ENCODE measurements at places on chromosomes 4 and X.
A peak's percentile ranks its signal among the peaks of the same experiment; 100 is the strongest.

- no peak for DNase-seq
Measured at GRCh38 chr4:143381189-143382118, 44.8 kb downstream of the GAB1 start.

- peak; percentile 25 for DNase-seq
Measured at GRCh38 chr4:16026160-16026761, 57.6 kb downstream of the PROM1 start.

DNA sequence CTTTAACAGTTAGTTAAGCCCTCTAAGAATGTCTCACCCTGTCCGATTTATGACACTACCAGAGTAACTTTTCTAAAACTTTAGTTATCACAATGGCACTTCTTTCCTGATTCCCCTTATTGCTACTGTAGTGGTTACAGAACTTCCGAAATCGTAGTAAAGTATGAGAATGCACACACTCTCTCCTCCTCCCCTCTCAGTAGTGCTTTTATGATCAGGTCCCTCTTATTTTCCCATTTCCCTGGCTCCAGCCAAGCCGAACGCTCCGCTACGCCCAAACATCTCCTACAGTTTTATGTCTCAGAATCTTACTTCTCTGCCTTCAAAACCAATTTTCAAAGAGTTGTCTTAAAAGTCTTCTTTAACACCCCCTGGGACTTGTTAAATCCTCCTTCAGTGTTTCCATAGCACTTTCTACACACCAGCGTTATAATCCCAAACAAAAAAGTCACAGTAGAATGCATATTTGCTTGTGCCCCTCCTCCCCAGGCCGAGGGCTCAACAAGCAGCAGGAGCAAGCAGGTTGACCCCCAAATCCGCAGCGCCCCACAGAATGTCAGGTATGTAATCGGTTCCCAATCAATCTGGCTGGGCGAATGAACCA lies 671 bp downstream of the HPF1 start:
- no peak for DNase-seq

DNA sequence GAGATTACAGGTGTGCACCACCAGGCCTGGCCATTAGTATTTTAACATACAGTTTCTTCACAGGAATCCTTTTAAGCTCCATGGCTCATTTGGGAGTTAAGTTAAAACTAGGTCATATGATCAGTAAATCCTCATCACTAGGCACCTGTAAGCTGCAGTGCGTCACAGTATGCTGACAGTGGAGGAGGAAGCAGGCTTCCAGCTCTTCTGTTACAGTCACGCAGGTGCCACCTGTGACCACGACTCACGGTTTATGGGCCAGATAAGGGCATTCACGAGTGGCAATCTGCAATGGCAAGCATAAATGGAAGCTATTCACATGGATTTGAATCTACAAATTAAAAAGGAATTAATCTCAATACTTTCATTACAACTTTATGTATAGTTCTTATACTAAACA lies 129.4 kb upstream of the BCOR start:
- no peak for DNase-seq

DNA sequence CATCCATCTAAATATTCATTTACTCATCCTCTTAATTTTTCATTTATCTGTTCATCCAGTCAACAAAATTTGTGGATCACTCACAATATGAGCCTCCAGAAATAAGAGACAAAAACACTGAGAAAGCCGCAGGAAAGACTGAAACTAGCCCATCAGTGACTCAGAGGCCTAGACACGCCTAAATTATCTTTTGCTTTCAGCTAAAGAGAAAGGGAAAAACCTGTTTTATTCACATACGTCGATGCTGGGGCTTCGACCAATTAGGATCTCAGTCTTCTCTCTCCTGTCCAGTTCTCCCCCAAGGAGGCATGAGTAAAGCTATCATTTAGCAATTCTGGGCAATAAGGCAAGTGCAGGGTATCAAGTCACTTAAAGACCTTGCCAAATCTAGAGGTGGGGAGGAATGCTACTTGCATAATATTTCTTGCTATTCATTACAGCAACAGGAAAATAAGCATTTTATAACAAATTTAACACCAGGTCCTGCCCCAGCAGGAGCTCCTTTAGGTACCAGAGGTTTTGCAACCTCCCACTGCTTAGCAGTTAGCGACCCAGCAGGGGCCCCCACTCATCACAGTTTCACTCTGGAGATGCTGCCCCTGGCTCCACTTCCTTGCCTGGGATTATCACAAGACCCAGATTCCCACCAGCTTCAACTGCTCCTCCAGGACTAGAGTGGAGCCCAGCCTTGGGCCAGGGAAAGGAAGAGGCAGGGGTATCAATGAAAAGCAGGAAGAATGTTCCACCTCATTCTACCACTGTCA lies 30.1 kb upstream of the TMEM154 start:
- no peak for DNase-seq

DNA sequence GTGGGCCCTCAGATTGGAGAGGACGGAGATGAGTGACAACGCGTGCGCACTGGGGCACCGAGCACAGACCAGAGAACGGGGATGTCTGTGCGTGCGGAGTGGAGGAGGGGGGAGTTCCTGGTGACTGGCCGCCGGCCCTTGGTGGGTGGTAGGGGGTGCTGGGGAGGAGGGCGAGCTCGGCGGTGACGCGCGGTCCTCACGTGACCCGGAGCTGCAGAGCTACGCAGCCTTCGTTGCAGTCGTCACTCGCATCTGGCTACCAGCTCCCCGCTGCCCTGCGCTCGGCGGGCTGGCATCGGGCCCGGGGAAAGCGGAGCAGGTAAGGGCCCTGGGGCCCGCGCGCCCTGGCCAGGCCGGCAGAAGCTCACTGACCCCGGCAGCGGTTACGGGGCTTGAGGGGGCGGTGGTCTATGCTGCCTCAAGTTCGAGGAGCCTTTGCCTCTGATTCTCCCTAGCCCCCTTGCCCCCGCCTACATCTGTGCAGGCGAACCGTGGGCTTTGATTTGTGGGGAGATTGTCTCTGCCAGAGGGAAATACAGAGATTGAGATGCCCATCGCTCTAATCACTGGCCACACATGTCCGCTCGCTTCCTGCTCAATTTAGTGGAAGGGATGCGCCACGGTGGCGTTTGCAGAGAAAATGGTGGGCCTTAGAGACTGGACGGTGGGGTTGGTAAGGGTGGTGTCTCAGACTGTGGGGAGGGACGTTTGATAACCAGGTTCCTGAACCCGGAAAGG lies at the start of gene ARMCX4:
Gene ARMCX4, plus strand, starts transcription at position 245 of the 738 bp plus-strand sequence. CDS start 3,134 bp downstream, outside the sequence.
- no peak for DNase-seq

All from AG09309 (cell line).